ENCODE measurements at places on chromosomes 11 and 22.

GRCh38 chr11:107370390-107370789 lies 87.2 kb downstream of the CWF19L2 start:
- peak; percentile 34 for DNase-seq

GRCh38 chr22:37630839-37631435 lies 8.5 kb upstream of the SH3BP1 start:
- DNase-seq: no peak

- no peak for DNase-seq
Observed at GRCh38 chr11:41190437-41191082, 268.9 kb downstream of the LRRC4C start.

GRCh38 chr11:107198490-107199007 lies 180.3 kb upstream of the GUCY1A2 start:
- DNase-seq: no peak

GRCh38 chr22:21921729-21922128 lies 30.9 kb downstream of the PPM1F start:
- DNase-seq: no peak

GRCh38 chr11:113773092-113773415 lies 438 bp downstream of the ZW10 start:
- DNase-seq: no peak

GRCh38 chr22:46679706-46680269 lies 58.3 kb downstream of the CERK start:
- no peak for DNase-seq

GRCh38 chr22:26579331-26579886 lies 10.5 kb downstream of the TPST2 start:
- no peak for DNase-seq

GRCh38 chr11:617912-618682 lies 2.3 kb upstream of the IRF7 start:
- DNase-seq: no peak

GRCh38 chr11:107018902-107019493 lies 722 bp upstream of the GUCY1A2 start:
- DNase-seq: peak; percentile 52

Data from kidney glomerular epithelial cell (primary cell).